ENCODE measurements at places on chromosomes 1 and 21.

GRCh38 chr1:68384872-68385411, 64.8 kb downstream of the RPE65 start:
- no peak for DNase-seq

- no peak for DNase-seq
Observed at GRCh38 chr1:206690516-206690915, 5.8 kb downstream of the MAPKAPK2 start.

GRCh38 chr21:21268061-21268471, 269.9 kb downstream of the NCAM2 start:
- DNase-seq, result no peak

GRCh38 chr1:156112276-156113137, 2.0 kb upstream of the LMNA start:
- no peak for DNase-seq

DNA sequence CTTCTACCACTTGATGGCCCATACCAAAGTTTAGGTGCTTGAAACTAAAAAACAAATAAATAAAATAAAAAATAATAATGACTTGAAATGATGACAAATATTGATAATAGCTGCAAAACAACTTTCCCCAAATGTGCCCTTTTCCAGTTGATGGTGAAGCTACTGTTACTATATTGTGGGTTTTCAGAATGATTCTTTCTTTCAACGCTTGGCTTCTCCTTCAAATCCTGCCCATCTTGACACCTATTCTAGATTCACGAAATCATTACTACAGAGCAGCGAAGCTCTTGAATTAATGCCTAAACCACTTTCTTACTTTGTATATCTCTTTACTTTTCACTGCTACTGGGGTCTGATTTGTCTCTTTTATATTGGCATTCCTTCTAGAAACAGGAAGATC, 9.2 kb upstream of the C1orf141 start:
- no peak for DNase-seq

DNA sequence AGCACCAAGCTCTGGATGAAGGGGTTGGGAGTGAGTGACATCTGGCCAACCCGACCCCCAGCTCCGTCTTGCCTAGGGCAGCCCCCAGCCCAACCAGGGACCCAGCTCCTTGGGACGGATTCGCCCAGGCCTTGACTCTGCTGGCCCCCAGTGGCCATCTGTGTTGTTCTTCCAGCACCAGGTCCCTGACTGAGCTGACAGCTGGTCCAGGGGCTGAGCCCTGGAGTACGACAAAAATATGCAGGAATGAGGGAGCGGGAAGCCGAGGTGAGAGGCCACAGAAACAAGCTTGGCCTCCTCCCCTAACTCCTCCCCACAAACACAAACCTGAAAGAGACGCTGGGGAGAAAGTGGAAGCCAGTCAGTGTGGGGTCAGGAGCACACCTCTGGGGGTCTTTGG, 55.0 kb upstream of the PAX7 start:
- peak; percentile 86 for DNase-seq

DNA sequence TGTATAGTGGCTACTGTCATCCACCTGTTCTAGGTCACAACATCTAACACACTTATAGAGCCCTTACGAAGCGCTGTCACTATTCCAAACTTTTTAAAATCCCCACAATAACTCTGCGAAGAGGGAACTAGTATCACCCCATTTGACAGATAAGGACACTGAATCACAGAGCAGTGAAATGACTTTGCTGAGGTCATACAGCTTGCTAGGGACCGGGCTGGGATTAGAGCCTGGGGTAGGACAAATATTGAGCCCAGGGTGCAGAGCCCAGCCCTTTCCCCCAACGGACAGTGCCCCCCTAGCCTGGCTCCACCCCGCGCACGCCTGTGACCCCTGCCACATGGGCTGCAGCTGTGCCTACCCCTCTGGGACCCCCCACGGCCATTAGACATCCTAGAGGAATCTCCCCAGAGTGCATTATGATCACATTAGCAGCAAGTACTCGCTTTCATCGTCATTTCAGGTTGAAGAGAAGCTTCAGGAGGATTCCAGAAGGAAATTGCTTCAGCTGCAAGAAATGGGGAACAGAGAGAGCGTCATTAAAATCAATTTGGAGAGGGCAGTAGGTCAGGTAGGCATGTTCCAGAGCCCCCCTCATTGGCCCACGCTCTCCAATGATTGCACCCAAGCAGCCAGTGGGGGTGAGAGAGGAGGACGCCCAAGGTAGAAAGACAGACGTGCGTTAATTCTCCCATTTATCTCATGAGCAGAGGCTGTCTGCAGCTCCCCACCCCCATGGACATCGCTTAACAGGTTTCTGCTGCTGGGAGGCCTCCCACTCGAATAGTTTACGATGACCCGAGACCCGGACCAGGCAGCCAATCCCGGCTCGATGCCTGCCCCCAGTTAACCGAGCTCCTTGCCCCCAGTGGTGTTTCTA, 77.2 kb downstream of the FHAD1 start:
- no peak for DNase-seq

GRCh38 chr1:33698361-33699035, 165.4 kb upstream of the HMGB4 start:
- DNase-seq, result no peak

GRCh38 chr1:220785166-220786056, 1.3 kb upstream of the MTARC1 start:
- DNase-seq, result no peak

GRCh38 chr1:224726441-224727182, 110.5 kb downstream of the CNIH3 start:
- no peak for DNase-seq

GRCh38 chr1:116367256-116367945, 5.6 kb upstream of the ATP1A1 start:
- no peak for DNase-seq

DNA sequence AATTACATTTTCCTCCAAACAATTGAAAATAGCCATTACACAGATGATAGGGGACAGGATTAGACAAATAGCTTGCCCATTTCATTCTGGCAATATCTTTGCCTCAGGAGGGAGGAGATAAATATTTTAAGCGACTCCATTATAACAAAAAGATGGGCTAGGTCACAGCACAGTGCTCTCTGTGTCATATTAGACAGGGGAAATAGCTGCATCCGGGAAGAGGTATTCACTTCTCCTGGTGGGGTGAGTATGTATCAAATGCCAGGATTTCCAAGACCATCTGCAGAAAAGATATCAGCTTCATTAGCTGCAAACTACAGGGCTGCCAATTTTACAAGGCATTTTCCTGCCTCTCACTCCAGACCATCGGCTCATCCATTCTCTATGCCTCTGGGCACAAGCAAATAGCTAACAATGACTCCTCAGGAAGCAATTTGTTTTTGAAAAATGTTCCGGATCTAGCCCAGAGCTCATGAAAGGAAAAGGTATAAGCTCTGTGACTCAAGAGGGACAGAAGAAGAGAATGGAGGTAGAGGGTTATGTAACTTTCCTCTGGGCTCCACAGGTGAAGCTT, 41.9 kb upstream of the ANGPTL7 start:
- no peak for DNase-seq

DNA sequence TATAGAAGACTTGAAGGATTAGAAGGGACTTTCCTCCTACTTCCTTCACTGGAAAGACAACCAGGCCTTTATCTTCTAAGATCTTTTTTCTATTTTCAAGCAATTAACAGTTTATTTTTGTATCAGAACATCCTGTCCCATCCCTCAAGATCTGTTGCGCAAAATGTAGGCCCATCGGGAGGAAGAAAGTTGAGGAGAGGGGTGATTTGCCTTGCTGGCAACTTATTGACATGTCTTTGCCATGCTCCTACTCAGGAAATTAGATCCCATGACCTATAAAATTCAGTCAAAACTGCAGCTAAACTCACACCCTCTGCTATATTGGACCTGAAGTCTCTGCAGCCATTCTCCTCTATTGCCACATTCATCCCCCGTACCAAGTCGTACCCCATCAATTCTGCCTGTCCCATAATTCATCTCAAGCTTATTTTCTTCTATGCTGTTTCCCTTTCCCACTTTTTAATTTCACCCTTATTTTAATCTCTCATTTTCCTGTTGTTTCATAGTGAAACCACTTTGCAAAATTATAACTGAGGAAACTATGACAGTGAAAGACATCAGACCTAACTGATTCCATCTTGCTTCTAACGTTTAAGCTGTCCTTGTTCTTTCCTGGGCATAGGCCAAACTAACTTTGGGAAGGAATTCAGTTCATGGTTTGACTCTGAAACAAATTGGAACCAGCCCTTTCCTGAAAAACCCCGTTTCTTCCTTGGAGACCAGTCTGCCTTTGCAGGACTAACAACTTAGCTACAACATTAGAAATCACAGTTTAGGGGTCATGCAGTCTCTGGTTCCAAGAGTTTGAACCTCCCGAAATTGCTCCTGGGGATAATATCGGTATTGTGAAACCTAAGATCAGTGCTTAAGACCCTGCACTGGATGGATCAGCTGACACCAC, 195.7 kb upstream of the PTBP2 start:
- no peak for DNase-seq

GRCh38 chr21:36068748-36069398, 951 bp upstream of the CBR1 start:
- DNase-seq, result no peak

- DNase-seq, result no peak
Observed at GRCh38 chr1:182634306-182635072, 30.3 kb upstream of the RGS16 start.

DNA sequence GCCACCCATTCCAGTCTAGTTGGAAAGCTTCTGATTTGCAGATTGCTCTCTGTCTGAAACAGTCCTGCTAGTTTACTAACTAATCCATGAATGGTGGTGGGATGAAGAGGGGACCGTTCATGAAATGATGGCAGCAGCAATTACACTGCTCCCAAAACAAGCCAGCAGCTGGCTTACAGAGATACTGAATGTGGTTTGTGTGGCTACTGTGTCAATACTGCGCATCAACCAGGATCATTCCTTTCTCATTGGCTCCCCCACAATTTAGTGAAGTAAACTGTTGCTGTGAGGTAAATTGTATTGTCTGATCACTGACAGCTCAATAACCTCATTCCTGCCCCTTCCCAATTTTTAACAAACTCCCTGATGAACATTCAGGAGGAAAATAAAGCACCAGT, 191.3 kb upstream of the LMO4 start:
- no peak for DNase-seq

- DNase-seq, result no peak
Observed at GRCh38 chr1:164930241-164930640, 371.3 kb downstream of the PBX1 start.

DNA sequence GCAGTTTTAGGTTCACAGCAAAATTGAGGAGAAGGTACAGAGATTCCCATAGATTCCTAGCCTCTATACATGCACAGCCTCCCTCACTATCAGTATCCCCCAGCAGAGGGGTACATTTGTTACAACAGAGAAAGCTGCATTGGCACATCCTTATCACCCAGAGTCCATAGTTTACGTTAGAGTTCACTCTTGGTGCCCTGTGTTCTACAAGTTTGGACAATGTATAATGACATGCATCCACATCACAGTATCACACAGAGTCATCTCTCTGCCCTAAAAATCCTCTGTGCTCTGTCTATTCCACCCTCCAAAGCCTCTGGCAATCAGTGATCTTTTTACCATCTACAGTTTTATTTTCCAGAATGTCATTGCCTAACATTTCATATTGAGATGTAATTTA, 22.3 kb upstream of the RGS16 start:
- DNase-seq, result no peak

- no peak for DNase-seq
Observed at GRCh38 chr1:3767328-3767925, 5.1 kb upstream of the SMIM1 start.

DNA sequence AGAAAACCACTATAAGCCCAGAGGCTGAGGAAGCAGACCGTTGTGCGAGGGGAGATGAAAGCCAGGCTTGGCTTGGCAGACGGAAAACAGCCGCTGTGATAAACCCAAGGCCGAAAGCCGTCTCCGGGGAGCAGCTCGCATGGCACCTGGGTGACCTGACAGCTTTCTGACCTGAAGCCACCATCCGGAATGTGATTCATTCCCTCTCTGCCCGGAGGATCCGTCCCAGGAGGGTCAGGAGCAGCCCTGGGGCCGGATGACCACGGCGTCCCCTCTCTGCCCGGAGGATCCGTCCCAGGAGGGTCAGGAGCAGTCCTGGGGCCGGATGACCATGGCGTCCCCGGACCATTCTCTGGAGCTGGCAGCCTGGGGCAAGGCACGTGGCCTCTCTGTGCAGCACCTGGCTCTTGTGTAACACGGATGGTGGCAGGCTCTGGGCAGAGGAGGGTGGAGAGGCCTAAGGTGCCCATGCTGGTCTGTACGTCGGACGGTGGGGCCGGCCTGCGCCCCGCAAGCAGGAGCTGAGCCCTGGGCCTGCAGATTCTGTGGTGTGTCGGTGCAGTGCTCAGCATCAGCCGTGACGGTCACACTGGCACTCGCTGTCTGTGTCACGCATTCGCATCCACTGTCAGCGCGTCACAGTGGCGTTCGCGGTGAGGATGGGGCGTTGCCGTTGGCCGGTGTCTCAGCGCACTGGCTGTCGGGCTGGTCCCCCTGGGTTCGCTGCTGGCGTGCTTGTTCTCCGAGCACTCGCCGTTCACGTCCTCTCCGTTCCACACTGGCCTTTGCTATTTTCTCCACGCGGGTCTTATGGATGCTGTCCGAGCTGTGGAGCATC, 50.3 kb downstream of the SLX9 start:
- DNase-seq, result no peak

GRCh38 chr1:198849093-198849492, 210.3 kb downstream of the PTPRC start:
- DNase-seq, result no peak

- DNase-seq, result no peak
Observed at GRCh38 chr1:224430511-224431113, 4.0 kb downstream of the WDR26 start.

DNA sequence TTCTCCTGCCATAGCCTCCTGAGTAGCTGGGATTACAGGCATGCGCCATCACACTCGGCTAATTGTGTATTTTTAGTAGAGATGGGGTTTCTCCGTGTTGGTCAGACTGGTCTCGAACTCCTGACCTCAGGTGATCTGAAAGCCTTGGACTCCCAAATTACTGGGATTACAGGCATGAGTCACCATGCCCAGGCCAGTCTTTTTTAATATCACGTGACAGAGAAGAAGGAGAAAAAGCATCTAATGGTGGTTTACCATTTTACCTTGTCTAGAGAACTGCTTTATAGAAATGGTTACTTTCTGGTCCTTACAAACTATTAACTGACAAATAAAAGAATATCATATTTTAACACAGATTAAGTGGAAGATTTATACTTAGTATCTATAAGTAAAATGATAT, 168.0 kb downstream of the PTPRC start:
- DNase-seq, result no peak

DNA sequence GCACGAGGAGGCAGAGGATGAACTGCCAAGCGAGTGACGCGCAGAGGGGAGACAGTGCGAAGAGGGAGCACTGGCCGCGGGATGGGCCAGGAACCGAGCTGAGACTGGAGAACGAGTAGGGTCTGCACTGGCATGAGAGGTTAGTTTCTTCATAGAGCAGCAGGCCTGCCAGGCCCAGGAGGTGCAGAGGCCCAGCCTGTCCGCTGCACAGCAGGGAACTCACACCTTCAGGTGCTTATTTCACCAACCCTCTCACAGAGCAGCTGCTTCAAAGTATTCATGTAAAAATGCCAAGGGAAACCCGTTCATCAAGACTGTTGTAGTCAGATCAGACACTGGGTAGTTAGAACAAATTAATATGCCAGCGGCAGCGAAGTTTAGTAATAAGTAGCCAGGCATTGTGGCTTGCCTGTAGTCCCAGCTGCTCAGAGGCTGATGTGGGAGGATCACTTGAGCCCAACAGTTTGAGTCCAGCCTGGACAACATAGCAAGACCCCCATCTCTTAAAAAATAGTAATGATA, 144.5 kb downstream of the SLC45A1 start:
- no peak for DNase-seq

- no peak for DNase-seq
Observed at GRCh38 chr1:28577052-28577678, 14.9 kb upstream of the RAB42 start.

GRCh38 chr1:2358072-2358471, 33.3 kb downstream of the MORN1 start:
- DNase-seq, result no peak

GRCh38 chr1:25355841-25356395, 17.8 kb downstream of the TMEM50A start:
- no peak for DNase-seq

Data from iPS DF 19.7 (cell line).